Kasumi-1 (cell line): ENCODE measurements at places on chromosomes 11 and 22.

DNA sequence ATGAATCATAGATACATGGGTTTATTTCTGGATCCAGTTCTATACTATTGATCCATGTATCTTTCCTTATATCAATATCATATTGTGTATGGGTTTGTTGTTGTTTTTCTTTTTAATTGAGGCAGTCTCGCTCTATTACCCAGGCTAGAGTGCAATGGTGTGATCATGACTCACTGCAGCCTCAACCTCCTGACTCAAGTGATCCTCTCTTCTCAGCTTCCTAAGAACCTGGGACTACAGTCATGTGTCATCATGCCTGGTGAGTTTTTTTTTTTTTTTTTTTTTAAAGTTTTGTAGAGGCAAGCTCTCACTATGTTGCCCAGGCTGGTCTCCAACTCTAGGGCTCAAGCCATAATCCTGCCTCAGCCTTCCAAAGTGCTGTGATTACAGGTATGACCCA, 1589.4 kb upstream of the TENM4 start:
- no peak for DNase-seq

DNA sequence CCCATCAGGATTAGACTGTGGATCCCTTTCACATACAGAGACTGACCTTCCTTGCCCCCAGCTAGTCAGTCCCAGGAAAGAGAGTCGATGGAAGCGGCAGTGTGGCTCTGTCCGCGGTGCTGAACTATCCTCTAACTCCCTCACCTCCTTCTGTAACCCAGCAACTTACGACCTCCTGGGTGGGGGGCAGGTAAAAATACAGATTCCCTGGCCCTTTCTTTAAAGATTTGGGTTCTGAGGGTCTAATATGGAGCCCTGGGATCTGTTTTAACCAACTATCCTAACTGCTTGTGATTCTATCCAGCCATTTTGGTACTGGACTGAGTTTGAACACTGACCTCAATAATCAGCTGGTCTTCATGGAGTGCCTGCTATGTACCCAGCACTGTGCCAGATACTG, 23.2 kb downstream of the MFNG start:
- DNase-seq: peak; percentile 67

DNA sequence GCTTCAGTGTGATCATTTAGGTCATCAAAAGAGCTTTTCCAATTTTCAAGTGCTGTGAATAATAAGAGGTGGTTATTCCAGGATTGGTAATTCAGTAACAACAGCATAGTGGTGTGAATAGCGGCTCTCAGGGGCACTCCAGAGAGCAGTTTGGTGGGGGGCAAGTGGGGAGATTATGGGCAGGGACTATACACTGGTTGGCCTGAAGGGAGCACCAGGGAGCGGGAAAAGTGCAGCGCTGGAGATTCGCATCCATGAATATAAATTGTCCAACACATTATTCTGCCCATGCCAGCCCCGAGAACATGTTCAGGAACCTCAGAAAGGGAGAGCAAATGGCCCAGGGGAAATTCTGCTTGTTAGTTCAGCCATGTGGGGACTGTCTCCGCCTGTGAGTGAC, 37.9 kb downstream of the OR6Q1 start:
- no peak for DNase-seq

DNA sequence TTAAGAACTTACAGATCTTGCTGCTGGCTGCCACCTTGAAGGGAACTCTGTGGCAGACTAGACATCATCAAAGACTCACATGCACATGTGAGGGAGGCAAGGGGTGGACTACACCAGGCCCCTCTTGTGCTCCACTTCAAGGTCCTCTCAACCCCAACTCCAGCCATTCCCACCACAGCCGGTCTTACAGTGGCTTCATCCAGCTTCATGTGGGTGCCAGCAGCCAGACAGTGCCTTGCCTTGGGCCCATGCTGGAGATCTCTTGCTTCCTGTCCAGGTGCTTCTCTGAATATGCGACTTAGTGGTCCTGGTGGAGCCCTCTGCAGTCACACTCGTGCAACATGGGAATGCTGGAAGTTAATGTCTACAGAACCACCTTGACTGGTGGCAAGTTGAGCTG, 44.6 kb upstream of the WNT7B start:
- no peak for DNase-seq

DNA sequence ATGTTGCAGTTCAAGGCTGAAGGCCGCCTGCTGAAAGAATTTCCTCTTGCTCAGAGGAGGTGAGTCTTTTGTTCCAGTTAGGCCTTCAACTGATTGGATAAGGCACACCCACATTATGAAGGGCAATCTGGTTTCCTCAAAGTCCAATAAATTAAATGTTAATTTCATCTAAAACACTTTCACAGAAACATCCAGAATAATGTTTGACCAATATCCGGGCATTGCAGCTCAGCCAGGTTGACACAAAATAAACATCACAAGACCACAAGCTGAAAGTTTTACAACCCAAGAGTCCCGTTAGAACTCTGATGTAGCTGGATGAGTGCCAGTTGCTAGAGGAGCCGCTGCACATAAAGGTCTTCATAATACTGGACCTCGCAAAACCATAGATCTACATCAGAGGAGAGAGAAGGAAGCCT, 64.9 kb upstream of the EED start:
- no peak for DNase-seq

DNA sequence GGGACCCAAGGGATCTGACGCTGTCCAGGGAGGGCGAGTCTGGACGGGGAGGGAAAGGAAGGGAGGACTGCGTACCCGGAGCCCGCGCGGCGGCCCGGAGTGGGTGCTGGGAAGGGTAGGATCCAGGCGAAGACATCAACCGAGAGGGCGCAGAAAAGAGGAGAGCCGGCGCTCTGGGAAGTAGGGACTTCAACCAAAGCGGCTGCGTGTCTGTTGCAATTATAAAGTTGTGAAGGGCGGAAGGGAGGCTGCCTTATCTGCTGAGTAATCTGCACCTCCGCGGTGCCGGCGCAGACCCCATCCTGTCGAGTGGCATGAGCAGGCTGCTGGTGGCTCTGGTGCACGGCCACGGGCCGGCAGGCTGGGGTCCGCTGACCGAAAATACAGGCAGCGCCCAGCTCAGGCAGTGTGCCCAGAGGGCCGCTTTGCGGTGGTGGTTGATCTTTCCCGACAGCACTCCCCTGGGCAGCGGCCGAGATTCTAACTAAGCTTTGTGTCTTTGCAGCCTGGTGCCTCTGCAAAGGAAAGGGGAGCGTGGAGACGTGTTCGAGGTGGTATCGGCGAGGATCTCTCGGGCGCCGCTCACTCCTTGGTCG, 978 bp downstream of the C11orf87 start:
- DNase-seq: peak; percentile 33

DNA sequence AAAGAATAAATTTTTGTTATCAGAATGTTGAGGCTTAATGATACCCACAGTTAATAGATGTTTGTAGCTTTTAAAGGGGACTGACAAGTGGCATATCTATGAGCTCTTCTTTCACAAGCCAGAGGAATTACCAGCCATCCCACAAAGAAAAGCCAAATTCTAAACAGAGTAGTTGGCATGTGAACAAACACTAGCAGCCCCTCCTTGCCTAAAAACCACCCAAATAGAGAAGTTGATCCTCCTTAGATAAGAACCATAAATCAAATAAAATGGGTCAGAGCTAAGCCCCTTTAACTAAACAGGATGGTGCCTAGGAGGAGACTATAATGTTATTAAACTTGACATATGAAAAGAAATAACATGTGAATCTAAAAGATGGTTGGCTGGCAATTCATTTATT, 11.4 kb downstream of the LPXN start:
- no peak for DNase-seq

DNA sequence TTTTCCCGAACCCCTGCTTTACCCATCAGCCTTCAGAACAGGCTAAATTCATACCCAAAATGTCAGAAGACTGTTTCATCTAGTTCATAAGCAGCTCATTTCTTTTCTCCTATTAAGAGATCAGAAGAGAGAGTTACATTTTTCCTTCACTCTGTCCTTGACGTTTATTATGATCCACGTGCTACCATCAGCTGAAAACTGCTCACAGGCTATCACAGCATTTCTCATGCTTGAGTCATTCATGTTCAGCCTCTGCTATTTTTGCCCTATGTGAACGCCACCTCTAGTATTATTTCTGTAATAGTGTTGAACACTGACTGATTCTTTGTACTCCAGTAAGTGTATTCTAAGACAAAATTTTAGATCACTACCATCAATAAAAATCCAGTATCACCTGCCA, 51.9 kb downstream of the SLC1A2 start:
- no peak for DNase-seq

DNA sequence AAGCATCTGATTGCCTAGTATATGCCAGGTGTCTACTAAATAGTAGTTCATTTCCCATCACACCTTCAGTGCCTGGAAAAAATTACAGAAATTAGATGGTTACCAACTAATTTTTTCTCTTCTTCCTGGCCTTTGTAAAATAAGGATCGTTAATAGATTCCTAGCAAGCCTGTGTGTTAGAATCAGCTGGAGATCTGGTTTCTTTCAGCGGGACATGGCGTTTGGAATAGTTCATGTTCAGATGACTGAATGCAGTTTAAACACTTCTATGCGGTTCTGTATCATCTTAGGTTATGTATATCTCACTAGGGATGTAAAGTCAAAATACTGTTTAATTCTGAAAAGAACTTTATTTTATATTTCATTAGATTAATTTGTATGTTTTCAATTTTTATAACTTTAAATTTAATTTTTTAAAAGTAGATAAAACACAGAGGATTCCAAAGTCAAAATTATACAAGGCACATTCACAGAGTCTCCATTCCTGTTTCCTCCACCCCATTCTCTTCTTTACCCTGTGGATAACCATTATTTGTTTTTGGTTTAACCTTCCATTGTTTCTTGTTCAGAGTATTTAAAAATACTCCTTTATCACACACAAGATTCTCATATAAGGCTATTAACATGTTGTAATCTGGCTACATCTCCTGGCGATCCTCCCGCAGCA, 132.8 kb downstream of the ATXN10 start:
- no peak for DNase-seq

DNA sequence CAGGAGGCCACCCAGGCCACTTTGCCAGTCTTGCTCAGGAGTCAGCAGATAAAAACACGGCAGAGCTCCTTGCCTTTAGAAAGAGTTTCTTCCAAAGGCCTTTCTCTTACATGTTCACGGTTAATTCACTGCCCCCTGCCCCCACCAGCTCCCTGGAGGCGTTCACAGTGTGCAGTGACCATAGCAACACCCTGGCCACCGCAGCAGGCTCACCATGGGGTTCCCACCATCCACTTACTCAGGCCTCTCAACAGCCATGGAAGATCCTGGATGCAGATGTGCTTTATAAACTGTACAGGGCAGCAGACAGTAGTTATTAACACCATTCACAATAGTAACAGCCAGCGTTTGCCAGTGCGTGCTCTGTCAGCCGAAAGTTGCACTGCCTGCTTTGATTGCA, 10.6 kb upstream of the MYO7A start:
- DNase-seq: no peak

DNA sequence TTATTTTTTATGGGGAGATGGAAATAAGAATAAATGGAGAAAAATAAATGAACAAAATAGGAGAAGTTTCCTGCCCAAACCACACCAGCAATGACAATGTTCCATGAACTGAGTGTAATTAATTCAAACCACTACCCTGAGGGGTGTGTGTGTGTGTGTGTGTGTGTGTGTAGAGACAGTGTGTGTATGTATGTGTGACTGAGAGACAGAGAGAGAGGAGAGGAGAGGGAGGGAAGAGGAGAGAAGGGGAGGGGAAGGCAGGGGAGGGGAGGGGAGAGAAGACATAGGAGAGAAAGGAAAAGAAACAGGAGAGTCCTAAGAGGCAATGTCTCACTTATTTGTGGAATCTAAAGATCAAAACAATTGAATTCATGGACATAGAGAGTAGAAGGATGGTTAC, 65.0 kb upstream of the POU2AF1 start:
- DNase-seq: no peak

DNA sequence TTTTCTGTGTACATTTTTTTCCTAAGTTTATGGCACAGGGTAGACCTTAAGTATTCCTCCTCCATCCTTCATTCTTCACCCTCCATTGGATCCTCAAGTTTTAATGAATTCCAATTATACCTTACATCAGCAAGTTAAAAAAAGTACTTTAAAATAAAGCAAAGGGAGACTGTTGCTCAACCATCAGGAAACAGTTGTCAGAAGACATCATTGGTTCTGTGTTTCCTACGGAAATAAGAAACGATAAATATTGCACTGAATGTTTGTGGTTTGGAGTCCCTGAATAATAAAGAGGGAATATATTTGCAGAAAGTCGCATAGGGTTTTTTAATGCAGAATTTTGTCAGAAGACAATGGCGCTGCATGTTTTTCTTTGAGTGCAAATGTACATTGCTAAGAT, 28.1 kb upstream of the LDHA start:
- peak; percentile 45 for DNase-seq

DNA sequence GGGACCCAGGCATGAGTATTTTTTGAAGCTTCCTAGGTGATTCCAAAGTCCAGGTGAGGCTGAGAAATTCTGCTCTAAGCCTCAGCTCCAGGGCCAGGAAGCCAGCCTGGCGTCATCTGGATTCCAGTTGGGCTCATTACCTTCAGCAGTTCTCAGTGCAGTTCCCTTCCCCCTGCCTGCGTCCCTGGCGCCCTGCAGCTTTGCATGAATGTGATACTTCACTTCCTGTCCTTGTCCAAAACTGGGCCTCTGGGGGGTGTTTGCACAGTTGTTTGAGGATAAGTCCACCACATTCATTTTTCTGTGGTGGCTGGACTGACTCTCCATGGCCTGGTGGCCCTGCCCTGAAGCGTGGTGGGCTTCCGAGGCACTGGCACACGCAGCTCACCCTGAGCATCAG, 98.1 kb downstream of the TENM4 start:
- DNase-seq: no peak

- DNase-seq: no peak
Measured at GRCh38 chr22:19149047-19149883, 827 bp downstream of the GSC2 start.

- peak; percentile 87 for DNase-seq
Measured at GRCh38 chr11:35615921-35616900, 2.0 kb upstream of the FJX1 start.

GRCh38 chr11:133162227-133162626, 370.1 kb downstream of the OPCML start:
- DNase-seq: no peak

DNA sequence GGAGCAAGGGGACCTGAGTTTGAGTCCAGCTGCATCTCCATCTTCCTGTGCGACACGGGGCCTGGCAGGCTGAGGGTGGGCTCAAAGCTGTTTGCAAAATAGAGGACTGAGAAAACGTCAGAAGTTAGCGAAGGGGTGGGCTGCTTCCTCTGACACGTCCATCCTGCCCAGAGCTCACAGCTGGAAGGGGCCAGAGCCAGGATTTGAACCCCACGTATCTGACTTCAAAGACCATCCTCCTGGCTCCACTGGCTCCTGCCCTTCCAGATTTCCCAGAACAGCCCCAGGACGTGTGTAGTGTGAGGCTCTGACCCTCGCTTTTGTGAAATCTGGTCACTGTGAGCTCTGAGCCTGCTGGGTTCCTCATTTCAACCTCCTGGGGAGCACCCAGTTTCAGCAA, 56.3 kb downstream of the CD82 start:
- DNase-seq: no peak
